ENCODE measurements at places on chromosomes 6 and 20.

DNA sequence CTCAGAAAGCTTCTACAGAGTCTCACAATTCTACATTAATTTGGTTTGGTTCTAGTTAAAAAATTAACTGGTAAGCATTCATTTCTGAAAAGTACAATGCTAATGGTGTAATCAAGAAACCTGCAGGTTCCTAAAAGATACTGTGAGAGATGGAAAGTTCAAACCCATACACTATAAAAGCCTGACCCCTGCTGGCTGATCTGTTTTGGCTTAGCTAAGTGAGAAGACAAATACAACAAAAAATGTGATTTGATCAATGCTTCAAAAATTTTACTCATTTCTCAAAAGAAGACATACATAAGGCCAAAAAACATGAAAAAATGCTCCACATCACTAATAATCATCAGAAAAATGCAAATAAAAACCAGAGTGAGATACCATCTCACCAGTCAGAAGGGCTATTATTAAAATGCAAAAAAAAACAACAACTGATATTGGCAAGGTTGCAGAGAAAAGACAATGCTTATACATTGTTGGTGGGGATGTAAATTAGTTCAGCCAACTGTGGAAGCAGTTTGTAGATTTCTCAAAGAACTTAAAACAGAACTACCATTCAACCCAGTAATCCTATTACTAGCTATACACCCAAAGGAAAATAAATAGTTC is 102.8 kb downstream of the MOXD1 start:
- no peak for DNase-seq

- peak; percentile 72 for DNase-seq
Observed at GRCh38 chr6:160137989-160138835, 16.6 kb downstream of the SLC22A1 start.

- no peak for DNase-seq
Observed at GRCh38 chr20:21725892-21726291, 20.4 kb downstream of the PAX1 start.

DNA sequence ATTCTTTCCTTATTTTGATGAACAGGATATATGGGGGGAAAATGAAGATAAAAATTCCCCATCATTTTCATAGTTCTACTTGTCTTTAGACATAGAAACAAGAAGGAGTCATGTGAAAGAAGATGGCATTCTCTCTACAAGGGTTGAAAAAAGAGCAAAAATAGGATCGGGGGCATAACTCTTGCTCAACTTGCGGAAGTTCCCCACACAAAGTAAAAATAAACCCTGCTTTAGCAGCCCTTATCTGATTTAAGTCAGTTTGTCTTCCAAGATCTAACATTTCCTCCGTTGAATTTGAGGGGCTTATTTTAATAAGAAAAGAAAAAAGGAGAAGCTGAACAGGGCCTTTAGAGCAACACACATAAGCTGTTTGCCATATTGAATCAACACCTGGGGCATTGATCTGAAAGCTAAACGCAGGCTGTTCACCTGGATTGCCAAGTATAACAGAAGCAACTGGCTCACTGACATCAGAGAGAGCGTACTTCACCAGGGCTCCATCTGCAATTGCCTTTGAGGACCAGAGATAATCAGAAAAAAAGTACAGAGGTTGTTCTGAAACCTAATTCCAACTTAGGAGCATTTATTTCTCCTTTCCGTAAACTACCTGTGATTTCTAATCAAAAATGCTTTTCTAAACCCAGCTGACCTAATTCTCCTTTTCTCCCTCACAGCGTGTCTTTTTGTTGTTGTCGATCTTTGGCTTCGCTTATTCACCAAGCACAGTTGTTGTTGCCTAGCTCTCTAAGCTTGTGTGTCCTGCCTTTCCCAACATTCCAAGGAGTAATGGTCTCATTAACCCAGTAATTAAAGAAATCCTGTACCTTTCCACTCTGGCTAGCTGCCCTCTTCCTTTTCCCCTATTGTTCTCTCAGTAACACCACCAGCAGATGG is 568.0 kb downstream of the KIF16B start:
- DNase-seq: no peak

DNA sequence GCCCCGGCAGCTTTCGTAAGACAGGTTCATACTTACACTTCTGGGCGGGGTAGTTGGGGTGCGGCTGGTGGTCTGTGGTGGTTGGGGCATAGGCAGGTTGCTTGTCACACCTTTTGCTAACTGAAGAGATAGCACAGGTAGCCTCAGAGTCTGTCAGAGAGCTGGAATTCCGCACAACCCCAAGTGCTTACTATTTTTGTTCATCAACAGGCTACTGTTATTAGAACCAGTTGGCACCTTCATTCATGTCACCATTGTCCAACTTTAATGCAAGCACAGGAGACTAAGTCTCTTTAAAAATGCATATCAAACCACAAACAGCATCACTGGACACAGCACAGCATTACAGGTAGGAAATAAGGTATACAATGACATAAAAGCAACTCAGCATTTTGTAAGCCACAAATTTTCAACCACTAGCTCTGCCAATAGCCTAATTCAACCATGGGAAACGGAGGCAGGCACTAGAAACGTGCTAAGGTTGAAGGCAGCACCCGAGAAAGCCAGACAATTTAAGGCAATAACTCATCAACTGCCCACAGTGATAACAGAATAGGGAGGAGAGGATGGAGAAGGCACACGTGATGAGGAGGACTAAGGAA is 143.8 kb downstream of the ZMYND8 start:
- no peak for DNase-seq

GRCh38 chr20:5092765-5093339 is 26.9 kb downstream of the PCNA start:
- no peak for DNase-seq

GRCh38 chr6:108441141-108441540 is 119.6 kb upstream of the FOXO3 start:
- no peak for DNase-seq

GRCh38 chr6:73739096-73739495 is 43.1 kb downstream of the CD109 start:
- peak; percentile 44 for DNase-seq

DNA sequence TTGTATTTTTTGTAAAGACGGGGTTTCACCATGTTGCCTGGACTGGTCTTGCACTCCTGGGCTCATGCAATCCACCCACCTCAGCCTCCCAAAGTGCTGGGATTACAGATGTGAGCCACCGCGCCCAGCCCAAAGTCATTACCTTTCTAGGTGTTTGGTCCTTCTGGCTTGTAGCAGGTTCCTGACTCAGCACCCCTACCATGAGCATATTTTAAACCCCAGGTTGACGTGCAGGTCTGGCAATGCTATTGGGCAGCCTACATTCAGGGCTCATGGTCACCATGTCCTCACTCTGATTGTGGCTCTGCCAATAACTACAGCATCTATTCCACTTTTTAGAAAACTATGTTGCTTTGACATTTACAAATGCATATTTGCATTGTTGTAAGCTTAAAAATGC is 59.4 kb downstream of the IPCEF1 start:
- DNase-seq: no peak

GRCh38 chr6:147615659-147616456 is 107.4 kb downstream of the SAMD5 start:
- DNase-seq: no peak

- DNase-seq: no peak
Observed at GRCh38 chr6:111664565-111665030, 58.9 kb upstream of the TRAF3IP2 start.

GRCh38 chr6:32825966-32826365 is 9.2 kb upstream of the HLA-DOB start:
- no peak for DNase-seq

GRCh38 chr6:96702626-96703025 is 134.7 kb downstream of the GPR63 start:
- DNase-seq: no peak

GRCh38 chr6:130848945-130849344 is 21.7 kb downstream of the SMLR1 start:
- DNase-seq: peak; percentile 24

DNA sequence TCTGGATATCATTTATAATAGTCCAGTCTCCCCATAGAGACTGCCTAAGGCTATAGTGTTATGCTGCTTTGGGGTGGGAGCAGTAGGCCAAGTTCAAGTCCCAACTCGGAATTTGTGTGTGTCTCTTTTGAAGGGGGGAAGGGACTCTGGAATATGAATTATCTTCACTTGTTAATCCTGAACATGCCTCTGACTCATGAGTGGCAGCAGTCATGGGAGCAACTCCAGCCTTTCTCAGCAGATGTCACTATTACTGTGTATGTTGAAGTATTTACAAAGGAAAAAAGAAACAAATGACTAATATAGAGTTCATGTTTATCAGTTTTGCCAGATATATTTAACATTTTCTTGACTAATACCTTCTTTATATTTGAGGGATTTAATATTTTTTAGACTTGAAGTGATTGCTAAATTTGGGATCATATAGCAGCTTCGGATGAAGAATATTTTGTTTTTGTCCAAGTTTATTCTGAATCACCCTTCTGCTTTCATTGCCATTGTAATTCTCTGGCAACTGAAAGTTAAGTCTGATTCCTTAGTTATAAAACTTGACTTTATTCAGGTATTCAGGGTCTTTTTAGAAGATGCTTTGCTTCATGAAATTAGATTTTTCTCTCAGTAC is 23.4 kb downstream of the FAM217A start:
- DNase-seq: no peak

- no peak for DNase-seq
Observed at GRCh38 chr20:57756921-57757320, 47.1 kb upstream of the PMEPA1 start.

DNA sequence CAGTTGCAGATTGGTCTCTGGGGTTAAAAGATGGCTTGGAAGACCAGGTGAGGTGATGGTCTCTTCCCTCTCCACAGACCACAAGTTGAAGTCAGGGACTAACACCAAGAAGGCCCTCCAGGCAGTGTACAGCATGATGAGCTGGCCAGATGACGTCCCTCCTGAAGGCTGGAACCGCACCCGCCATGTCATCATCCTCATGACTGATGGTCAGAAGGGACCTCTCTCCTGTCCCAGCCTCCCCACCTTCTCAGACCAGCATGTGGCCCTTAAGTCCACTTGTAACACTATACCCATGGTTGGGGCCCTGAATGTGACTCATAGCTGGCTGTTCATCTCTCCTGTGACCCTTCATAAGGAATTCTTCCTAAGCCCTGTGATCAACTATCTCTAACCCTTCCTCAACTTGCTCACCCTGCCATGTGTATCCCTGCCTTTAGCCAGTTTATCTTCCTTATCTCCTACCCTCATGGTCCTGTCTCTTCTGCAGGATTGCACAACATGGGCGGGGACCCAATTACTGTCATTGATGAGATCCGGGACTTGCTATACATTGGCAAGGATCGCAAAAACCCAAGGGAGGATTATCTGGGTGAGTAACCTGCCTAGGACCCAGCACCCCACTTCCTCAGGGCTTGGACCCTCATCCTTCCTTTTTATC is 3.0 kb downstream of the CFB start:
- no peak for DNase-seq

GRCh38 chr6:134063121-134063965 is 10.9 kb upstream of the SLC2A12 start:
- no peak for DNase-seq

DNA sequence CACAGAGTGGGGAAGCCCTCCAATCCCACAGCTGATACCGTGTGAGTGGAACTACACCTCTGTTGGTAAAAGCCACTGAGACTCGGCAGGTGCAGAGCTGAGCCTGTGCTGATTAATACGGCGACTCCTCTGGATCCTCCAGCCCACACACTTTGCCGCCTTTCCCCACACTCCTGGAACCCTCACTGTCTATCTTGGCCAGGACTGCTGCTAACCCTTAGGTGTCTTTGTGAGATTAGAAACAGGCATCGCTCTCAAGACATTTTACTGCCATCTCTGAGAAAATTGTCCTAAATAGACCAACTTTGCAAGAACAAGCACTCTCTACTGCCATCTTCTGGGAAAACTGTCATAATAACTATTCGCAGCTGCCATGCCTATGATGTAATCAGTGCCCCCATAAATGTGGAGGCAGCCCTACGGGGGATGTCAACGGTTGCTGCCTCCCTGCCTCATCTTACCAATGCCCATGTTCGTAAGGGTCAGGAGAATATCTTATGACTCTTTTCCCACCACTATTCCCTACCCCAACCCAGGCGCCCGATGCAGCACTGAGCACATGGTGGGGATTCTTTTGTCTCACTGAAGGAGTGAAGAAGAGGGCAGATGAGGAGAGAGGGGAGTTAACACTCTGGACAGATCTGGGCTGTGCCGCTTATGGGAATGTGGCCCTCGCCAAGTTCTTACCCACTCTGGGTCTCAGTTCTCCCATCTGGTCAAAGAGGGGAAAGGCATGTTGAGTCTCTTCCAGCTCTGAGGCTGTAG is 26.1 kb upstream of the KCNB1 start:
- DNase-seq: peak; percentile 73

DNA sequence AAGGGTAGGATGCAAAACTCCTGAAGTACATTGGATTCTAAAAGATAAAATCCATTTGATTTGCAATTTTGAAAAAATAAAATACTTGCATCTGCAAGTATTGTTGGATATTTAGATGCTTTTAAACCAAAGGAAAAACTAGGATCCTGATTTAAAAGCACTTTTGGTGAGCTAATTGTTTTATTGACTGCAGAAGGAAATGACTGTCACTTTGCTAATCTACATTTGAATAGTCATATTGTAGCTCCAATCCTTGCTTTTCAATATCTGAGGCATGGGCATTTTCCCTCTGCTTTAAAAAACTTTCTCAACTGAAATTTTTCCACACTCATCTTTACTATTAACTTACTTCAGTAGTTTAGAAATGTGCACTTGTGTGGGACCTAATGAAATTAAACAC is 74.1 kb downstream of the TRDN start:
- DNase-seq: no peak

GRCh38 chr6:49775043-49775442 is 12.0 kb downstream of the PGK2 start:
- no peak for DNase-seq

DNA sequence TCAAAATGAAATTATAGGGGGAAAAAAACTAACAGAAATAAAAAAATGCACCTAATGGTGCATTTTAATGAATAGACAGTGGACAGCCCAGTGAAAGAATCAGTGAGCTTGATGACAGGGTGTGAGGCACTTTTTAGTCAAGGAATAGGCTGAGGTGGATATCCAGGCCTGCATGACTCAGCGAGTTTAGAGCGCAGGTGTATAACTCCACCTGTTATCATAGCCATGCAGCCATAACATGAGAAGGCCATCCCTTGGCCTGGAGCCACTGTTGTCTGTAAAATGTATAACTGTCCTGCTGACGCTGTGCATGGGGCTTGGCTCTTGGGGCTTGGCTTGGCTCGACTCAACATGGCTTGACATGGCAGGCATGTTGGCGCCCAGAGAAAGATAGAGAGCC is 331.5 kb upstream of the NOX3 start:
- DNase-seq: no peak

- no peak for DNase-seq
Observed at GRCh38 chr20:33431797-33432381, 11.7 kb downstream of the SNTA1 start.
